ENCODE measurements at places on chromosomes 4 and X.

- no peak for DNase-seq
- H3K36me3 ChIP-seq: no peaks in the 10 kb centered on the region
- no peak overlapping the region for H3K4me3 ChIP-seq
- no peak overlapping the region for H3K27ac ChIP-seq
Measured at GRCh38 chr4:163949976-163950601, 455.6 kb downstream of the TMA16 start.

DNA sequence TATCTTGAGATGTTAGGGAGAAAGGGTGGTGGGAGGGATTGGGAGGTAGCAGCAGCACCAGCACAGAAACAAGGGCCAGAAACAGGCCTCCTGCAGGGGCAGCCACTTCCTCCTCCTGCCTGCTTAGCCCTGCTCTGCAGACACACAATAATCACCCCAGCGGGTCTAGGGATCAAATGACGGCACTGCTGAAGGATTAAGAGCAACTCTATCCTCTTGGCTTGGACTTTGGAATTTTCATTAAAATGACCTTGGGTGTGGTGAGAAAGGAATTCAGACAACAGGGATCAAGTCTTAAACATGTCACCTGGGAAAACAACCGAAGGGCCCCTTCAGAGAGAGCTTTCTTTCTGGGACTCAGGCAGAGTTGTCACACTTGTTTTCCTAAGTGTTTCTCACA lies 353.4 kb downstream of the SPRY1 start:
- no peaks in the 10 kb centered on the region for H3K4me1 ChIP-seq
- no peaks in the 10 kb centered on the region for H3K36me3 ChIP-seq
- no peak overlapping the region for H3K4me3 ChIP-seq
- DNase-seq: no peak

DNA sequence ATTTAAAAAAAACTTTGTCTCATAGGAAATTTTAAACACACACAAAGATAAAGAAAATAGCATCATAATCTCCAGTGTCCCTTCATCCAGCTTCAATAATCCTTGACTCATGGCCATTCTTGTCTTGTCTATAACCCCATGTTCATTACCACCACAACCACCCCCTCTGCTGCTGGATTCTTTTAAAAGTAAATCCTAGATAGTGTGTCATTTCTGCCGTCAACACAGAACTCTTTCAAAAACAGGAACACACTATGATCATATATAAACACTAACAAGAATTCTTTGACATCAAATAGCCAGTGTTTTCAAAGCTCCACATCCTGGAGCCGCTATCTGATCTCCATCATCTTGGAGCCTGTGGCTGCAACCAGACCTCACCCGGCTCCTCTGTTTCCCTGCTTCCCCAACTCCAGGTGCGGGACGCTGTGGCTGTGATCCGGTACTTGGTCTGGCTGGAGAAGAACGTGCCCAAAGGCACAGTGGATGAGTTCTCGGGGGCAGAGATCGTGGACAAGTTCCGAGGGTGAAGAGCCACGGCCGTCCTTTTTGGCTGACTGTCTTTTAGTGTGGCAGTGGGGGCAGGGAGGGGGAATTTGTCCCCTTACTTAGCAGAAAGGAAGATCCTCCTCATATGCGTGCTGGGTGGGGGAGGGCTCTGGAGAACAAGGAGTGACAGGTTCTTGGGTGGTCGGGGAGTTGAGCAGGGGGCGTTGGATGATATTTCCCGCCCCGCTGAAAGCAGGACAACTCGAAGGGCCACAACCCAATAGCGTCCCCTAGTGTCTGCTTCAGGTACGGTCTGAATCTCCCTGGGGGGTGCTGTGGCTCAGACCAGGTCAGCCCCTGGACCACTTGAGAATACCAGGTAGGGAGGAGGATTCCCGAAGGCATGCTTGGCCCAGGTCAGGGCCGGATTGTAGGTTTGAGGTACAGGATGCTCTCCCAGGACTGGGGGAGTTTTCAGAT lies 15.6 kb downstream of the XPNPEP2 start:
- no peaks in the 10 kb centered on the region for H3K36me3 ChIP-seq
- H3K27me3 ChIP-seq: no peaks in the 10 kb centered on the region
- no peak for DNase-seq
- no peak overlapping the region for H3K4me3 ChIP-seq
- H3K27ac ChIP-seq: no peak overlapping the region

DNA sequence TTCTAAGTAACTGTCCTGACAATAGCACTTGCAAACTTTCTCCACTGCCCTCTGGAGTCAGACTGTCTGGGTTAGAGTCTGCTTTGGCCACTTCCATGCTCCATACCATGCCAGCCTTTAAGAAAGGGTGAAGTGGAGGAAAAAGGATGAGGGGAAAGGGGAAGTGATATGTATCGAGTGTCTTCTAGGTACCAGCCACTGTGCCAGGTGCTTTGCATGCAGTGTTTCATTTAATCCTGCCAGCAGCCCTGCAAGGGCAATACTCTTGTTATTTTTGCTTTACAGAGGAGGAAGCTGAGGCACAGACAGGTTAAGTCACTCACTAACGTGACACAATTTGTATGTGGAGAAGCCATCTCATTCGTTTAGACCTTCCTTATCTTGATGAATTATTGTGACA lies 55.6 kb downstream of the RTL9 start:
- no peak for DNase-seq
- no peak overlapping the region for H3K4me3 ChIP-seq
- H3K4me1 ChIP-seq: no peaks in the 10 kb centered on the region
- no peaks in the 10 kb centered on the region for H3K36me3 ChIP-seq

- H3K27ac ChIP-seq: no peak overlapping the region
- no peaks in the 10 kb centered on the region for H3K36me3 ChIP-seq
- H3K4me3 ChIP-seq: no peak overlapping the region
- no peak for DNase-seq
- H3K27me3 ChIP-seq: peaks cover 10% of the 10 kb centered on the region
Measured at GRCh38 chrX:65406532-65406931, 128.1 kb downstream of the LAS1L start.

- DNase-seq: no peak
- H3K4me1 ChIP-seq: peaks cover 7% of the 10 kb centered on the region
- no peak overlapping the region for H3K27ac ChIP-seq
- H3K4me3 ChIP-seq: no peak overlapping the region
- no peaks in the 10 kb centered on the region for H3K36me3 ChIP-seq
Measured at GRCh38 chr4:20255823-20256222, 4.1 kb downstream of the SLIT2 start.
